ENCODE measurements at places on chromosomes 11 and 22.

DNA sequence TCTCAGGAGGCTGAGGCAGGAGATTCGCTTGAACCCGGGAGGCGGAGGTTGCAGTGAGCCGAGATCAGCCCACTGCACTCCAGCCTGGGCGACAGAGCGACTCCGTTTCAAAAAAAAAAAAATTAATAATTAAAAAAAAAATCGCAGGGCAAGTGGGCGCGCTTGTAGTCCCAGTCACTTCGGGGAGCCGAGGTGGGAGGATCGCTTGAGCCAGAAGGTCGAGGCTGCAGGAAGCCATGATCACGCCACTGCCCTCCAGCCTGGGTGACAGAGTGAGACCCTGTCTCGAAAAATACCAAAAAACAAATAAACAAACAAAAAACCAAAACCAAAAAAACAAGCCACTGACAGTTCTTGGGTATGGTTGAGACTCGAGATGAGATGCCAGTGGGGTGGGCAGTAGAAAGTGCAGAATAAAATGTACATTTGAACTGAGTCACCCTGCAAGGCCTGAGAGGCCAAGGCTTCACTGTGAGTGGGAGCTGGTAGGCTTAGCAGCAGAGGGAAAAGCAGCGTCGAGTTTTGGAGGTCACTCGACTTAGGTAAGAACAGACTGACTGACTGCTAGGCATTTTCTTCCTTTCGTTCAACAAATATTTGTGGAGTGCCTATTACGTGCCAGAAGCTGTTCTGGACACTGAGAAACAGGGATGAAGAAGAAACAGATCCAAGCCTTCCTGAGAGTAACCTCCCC, 635 bp upstream of the LDHA start:
- no peak for DNase-seq

GRCh38 chr11:17767301-17767885, 32.8 kb downstream of the KCNC1 start:
- DNase-seq = no peak

GRCh38 chr22:38451404-38451803, 3.6 kb downstream of the KCNJ4 start:
- DNase-seq = no peak

DNA sequence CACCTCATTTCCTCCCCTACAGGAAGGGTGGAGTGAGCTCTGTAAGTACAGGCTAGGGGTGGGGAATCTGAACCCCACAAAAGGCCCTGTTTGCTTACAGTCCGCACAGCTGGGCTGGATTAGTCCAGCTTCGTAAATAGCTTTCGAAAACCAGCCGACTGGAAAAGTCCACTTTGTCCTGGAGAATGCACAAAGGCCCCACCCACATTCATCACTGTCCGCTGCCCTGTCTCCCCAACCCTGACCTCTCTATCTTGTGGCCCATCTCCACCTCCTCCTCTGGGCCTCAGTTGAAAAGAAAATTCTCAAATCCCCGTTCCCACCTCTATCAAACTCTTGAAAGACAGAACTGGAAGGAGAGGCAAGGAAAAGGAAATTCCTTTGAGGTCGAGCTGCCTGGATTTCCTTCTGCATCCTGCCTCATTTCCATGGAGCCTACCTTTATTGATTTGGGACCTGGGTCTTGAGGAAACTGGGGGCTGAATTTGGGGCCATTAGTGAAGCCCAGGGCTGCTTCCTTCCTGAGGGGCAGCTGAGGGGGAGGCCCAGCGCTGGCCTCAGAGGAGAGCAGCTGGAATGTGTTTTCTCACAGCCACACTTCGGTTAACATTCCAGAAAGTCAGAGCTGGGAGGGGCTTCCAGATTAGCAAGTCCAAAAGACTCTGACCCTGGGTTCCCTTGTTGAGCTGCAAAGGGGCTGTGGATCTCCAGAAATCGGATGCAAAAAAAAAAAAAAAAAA, 147.6 kb downstream of the FBXO7 start:
- DNase-seq = no peak

- DNase-seq = peak; percentile 88
Measured at GRCh38 chr22:27372969-27373670, 428.4 kb downstream of the MN1 start.

DNA sequence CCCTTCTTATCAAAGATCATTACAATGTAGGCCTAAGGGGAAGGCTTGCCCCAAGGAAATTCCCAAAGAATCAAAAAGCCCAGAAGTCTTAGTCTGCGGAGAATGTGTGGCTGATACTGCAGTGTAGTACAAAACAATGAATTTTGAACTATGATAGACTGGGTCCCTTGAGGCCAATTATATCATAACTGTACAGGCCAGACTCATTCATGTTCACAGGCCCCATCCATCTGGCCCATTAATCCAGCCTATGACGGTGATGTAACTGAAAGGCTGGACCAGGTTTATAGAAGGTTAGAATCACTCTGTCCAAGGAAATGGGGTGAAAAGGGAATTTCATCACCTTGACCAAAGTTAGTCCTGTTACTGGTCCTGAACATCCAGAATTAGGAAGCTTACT, 35.2 kb downstream of the IGLL1 start:
- DNase-seq = no peak

DNA sequence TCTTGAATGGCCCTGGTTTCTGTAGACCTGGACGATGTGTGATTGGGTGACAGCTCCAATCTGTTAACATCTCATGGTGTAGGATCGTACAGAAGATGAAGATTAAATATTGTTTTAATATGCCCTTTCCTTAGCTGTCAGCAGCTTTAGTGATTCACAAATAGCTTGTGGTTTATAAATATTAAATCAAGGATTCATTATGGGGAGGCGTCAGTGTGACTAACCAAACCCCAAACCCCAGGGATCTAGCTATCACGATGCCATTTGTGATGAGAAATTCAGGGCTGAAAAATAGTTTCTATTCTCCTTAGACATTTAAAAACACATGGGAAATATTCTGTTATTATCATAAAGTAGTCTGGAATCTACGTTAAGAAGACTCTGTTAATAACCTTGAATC, 73.4 kb downstream of the NCAM1 start:
- no peak for DNase-seq

- DNase-seq = peak; percentile 59
Measured at GRCh38 chr22:19800761-19801244, 40.2 kb downstream of the TBX1 start.

- DNase-seq = no peak
Measured at GRCh38 chr11:128618603-128619002, 31.2 kb upstream of the ETS1 start.

DNA sequence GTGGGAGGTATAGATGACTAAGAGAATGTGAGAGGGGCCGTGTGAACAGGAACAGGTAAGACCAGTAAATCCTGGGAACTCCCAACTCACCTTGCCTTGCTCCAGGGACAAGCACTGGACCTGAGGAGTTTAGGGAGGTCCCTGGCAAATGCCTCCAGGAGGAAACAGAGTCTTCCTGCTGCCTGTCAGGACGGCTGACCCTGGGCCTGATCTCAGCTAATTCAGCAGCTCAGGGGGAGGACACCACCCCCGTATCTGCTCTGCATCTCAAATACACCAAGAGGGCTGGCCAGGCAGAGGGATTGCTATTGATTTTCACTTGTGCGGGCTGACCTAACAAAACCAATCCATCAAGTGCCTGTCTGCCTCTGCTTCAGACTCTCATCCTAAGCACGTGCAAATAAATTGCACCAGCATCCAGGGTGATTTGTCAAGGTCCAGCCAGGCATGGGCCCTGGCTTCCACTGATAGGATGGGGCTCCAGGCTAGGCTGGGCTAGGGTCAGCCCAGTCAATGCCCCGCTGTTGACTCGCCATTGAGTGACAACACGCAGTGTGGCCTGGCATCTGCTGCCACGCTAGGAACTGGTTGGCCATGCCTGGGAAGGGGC, 20.3 kb downstream of the UQCR10 start:
- DNase-seq = no peak

DNA sequence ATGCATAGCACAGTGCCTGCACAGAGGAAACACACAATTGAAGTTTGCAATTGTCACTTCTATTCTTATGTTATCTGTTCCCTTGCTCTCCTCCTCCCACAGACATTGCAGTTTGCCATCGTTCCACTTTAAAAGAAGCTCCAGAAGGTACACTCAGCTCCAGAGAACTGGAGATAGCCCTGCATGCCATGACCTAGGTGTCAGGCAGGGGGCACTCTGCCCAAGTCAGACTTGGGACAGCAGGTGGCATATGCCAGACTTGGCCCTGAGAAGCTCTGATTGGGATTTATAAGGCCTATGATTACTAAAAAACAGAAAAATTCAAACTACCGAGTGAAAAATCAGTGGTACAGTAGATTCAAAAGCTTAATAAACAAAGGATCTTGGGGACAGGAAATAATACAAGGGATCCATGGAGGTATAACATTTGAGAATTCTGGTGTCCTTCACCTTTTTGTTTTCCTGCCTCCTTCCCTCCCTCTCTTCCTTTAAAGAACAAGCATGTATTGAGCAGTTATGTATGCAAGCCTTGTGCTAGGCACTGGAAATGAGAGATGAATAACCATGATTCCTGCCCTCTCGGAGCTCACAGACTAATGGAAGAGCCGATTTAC, 40.0 kb downstream of the TENM4 start:
- peak; percentile 48 for DNase-seq

DNA sequence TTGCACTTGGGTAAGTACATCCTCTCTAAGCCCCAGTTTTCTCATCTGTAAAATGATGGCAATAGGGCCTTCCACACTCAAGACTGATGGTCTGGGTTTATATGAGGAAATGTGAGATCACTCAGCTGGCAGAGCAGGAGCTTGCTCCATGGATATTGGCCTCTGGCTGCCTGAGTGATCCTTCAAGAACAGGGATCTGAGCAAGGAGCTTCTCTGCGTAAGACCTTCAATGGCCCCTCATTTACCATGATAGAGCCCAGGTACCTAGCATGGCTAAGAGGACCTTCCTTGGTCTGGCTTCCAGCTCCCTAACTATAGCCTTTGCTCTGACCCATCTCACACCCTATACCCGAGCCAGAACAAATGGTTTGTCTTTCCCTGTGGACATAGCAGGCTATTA, 5.5 kb downstream of the ROBO4 start:
- no peak for DNase-seq

- no peak for DNase-seq
Measured at GRCh38 chr11:128626913-128627665, 39.7 kb upstream of the ETS1 start.

DNA sequence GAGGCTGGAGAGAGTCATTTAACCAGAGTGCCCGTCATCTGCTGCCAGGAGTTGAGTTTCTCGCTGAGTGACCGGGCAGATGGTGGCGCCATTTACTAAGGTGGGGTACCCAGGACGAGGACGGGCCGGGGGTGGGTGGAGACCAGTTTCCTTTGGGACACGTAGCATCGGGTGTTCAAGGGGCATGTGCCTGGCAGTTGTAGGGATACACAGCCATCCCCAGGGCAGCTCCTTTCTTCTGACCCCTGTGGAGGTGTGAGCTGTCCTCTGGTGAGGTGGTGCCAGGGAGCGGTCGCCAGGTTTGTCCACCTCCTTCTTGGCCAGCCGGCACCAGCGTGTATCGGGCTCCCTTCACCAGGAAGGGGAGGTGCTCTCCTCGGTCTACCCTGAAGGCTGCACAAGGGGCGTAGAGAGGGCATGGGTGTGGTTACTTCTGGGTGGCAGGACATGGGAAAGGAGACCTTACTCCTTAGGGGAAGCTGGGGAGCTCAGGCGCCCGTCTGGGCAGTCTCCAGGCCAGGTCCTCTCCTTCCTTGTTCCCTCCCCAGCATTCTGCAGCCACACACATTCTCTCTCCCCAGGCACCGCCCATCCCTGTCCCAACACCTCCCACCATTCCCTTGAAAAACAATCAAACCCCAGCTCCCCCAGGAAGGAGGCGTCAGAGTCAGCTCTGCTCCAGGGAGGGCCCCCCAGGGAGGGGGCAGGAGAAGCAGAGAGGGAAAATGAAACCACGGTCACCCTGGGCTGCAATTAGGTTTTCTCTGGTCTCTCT, 10.3 kb upstream of the MB start:
- DNase-seq = peak; percentile 86

- no peak for DNase-seq
Measured at GRCh38 chr11:24773322-24773721, 276.5 kb downstream of the LUZP2 start.

- DNase-seq = no peak
Measured at GRCh38 chr11:108035690-108036089, 27.0 kb downstream of the CUL5 start.

DNA sequence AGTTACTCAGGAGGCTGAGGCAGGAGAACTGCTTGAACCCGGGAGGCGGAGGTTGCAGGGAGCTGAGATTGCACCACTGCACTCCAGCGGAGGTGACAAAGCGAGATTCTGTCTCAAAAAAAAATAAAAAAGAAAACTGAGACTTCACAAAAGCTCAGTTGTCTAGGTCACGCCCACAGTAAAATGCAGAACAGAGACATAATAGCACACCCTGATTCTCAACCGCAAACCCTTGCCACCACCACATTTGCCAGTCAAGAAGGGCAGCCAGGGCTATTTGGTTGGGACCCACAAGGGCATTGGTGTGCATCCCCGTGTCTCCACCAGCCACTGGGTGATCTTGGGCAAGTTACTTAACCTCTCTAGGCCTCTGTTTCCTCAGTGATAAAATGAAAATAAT, 25.4 kb downstream of the CREB3L1 start:
- no peak for DNase-seq

DNA sequence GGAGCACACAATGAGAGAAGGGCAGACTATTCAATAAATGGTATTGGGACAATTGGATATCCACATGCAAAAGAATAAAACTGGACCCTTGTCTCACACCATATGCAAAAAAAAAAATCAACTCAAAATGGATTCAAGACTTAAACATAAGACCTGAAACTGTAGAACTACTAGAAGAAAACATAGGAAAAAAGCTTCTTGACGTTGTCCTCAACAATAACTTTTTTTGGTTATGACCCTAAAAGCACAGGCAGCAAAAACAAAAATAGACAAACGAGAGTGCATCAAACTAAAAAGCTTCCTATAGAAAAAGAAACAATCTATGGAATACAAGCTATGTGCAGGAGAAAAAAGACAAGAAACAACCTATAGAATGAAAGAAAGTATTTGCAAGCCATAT, 37.1 kb upstream of the EED start:
- no peak for DNase-seq

DNA sequence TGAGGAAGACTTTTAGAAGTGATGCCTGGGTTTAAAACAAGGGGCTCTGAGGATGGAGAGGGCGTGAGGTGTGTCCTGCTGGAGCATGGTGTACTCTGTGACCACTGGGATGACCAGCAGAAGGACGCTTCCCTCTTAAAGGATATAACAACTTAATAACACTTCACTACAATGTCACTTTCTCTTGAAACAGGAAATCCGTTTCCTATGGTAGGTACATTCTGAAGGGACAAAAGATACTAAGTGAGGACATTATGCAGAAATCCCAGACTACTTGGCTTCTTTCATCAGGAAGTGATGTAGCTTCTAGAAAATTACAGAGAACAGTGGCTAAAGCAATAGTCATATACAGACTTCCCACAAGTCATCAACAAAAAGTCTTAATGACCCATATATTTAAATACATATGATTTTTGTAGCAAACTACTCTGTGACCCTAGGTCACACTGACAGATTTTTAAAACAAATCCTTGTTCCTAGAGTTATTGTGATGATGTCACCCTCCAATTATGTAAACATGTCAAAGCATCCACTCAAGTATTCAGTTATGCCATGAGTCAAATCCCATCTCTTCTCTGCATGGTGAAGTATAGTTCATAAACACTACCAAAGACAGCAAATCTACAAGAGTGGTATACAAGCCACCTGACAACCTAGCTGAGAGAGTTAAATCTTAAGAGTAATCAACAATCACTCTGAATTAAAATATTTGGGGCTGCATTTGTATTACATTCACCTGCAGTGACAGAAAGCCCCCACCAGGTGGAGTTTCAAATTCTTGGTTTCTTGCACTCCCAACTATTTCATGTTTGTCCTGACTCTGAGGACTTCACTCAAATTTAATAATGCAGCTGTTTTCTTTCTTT, 32.8 kb downstream of the PITPNB start:
- peak; percentile 60 for DNase-seq
